ENCODE measurements at places on chromosomes 11 and 22.

DNA sequence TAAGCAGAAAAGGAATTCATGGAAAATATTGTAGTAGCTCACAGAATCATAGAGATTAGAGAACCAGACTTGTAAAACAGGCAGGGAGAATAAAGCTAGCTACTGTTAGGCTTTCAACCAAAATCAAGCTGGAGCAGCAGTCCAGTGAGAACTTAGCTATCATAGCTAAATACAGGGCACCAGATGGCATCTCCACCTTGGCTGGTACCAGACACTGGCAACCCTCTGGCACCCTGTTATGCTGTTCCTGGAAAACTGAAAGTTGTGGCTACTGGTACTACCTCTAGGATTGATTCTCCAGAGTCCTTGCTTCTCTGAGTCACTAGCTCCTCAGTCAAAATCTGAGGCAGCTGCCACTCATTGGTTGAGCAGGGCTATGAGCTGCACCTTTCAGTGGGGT, 6.0 kb upstream of the DRD2 start:
- no peak for DNase-seq

DNA sequence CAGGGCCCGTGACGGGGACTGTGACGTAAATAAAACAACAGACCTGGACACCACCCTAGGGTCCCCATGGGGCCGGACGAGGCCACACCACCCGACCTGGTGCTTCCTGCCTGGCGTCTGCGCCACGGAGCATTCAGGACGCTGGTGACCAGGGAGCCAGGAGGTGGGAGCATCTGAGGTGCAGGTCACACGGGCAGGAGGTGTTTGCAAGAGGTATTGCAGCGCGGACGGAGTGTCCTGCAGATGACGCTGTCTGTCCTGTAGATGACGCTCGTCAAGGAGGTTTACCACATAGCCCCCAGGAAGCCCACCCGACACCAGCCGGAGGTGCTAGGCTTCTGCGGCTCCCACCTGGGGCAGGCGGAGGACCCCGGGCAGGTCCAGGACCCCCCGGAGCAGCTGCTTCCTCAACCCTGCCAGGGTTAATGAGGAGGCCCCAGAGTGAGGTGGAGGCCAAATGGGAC, 986 bp upstream of the MUC5B start:
- DNase-seq, result no peak

DNA sequence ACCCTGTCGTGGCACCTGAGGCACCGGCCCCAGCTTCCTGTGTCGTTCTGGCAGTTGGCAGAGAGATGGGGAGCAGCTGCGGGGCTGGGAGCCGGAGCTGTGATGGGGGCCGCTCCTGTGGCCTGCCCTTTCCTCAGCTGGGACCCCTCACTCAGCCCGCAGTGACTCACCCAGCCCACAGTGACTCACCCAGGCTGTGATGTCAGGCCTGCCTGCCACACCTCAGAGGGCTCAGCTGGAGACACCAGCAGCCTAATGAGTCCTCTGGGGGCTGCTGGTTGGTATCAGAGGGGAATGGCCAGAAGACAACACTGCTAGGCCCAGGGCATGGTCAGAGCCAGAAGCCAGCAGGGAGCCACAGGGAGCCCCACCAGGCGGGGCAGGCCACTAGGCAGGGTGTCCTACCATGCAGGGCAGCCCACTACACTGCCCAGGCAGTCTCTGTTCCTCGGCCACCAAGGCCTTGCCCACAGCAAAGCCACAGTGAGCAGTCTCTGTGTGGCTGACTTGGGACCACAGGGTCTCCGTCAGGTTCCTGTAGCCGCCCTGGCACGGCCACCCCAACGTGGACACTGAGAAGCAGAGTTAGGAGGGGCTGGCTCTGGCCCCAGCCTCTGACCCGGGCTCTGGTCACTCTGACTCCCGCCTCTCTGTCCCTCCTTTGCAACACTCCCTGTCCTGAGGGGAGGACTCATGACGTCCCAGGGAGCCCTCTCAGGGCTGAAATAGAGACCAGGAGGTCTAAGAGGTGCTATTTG, 4.2 kb upstream of the FXYD2 start:
- DNase-seq, result peak; percentile 68

DNA sequence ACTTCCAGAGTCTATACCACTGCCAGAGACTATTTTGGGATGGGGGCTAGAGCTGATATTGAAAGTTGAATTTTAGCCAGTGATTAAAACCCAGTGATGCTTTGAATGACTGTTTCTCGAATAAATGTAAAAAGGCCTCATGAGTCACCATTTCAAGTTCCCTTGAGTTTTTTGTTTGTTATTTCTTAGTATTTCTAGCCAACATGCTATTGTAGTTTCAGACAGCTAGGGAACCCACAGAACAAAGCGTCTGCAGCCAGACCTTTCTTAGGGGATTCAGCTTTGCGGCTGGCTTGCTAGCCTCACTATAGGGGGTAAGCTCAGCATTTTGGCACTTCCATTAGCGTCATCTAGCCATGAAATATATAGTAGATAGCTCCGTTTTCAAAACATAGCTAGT, 66.5 kb downstream of the DBX1 start:
- no peak for DNase-seq

- no peak for DNase-seq
These were observed 35.2 kb upstream of the TRIM29 start for GRCh38 chr11:120173019-120173705.

DNA sequence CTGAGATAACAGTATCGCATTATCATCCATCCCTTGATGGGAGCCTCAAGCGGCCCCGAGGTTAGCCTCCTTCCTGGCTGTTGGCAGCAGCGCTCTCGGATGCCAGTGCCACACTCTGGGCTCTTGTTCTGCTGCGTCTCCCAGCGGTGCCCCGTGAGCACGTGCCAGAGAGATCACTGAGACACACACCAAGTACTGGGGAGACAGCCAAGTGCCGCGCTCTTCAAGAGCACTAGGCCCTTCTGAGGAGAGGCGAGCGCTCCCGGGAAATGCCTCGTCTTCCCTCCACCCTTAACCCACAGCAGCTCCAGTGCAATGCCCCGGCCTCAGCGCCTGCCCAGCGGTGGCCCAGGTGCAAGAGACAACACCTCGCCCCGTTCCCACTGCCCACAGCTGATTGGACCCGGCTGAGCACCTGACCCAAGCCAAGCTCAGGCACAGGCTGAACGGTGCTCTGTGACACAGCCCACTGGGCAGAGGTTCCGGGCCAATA, 248.3 kb upstream of the NARS2 start:
- no peak for DNase-seq

DNA sequence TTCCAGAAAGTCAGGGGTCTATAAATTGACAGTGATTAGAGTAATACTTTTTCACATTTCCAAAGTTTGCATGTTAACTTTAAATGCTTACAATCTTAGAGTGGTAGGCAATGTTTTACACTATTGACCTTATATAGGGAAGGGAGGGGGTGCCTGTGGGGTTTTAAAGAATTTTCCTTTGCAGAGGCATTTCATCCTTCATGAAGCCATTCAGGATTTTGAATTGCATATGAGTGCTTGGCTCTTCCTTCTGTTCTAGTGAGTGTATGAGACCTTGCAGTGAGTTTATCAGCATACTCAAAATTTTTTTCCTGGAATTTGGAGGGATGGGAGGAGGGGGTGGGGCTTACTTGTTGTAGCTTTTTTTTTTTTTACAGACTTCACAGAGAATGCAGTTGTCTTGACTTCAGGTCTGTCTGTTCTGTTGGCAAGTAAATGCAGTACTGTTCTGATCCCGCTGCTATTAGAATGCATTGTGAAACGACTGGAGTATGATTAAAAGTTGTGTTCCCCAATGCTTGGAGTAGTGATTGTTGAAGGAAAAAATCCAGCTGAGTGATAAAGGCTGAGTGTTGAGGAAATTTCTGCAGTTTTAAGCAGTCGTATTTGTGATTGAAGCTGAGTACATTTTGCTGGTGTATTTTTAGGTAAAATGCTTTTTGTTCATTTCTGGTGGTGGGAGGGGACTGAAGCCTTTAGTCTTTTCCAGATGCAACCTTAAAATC, 5.3 kb downstream of the MALAT1 start:
- DNase-seq, result no peak

DNA sequence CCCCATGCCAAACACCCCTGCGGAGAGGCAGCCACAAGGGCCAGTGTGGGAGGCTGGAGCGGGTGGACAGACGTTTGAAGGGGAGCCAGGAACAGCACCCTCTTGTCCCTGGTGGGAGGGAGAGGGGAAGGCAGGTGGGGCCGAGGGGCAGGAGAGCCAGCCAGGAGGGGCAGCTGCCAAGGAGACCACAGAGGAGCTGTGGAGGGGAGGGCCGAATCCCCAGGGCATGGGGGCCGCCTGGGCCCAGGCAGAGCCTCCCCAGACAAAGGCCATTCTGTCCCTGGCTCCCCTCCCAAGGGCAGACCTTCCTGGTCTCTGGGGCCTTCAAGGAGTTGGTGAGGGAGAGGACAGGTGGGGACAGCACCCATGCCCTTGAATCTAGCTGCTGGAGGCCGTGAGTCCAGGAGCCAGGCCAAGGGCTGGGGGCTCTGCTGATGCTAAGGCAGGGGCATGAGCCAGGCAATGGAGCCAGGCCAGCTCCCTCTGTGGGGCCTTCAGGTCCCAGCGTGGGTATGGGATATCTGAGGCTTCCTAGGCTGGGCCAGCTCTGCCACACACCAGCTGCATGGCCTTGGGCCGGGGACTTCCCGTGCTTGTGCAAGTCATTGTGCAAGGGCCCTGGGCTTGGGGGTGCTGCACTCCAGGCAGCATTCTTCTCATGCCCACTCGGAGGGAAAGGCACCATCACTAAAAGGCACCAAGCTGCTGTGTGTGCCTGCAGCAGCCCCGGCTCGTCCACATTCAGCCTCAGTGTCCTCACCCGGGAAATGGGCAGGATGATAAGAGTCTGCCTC, 11.4 kb downstream of the EMID1 start:
- no peak for DNase-seq

All from stimulated activated CD4-positive, alpha-beta T cell treated with anti-CD3 and anti-CD28 coated beads, Interleukin-1b, Interleukin-23, amount 100 ng/mL, for 1 hour (primary cell).